ENCODE measurements at places on chromosomes 16 and 17.

GRCh38 chr17:55582897-55583296 is 71.6 kb upstream of the SMIM36 start:
- no peak for ATAC-seq

GRCh38 chr16:84239141-84239769 is 557 bp downstream of the KCNG4 start:
- no peak for ATAC-seq

- ATAC-seq, result no peak
These were observed 54.1 kb downstream of the TNFRSF13B start for GRCh38 chr17:16917671-16918394.

GRCh38 chr17:77729587-77729986 is 228.9 kb upstream of the TNRC6C start:
- no peak for ATAC-seq

DNA sequence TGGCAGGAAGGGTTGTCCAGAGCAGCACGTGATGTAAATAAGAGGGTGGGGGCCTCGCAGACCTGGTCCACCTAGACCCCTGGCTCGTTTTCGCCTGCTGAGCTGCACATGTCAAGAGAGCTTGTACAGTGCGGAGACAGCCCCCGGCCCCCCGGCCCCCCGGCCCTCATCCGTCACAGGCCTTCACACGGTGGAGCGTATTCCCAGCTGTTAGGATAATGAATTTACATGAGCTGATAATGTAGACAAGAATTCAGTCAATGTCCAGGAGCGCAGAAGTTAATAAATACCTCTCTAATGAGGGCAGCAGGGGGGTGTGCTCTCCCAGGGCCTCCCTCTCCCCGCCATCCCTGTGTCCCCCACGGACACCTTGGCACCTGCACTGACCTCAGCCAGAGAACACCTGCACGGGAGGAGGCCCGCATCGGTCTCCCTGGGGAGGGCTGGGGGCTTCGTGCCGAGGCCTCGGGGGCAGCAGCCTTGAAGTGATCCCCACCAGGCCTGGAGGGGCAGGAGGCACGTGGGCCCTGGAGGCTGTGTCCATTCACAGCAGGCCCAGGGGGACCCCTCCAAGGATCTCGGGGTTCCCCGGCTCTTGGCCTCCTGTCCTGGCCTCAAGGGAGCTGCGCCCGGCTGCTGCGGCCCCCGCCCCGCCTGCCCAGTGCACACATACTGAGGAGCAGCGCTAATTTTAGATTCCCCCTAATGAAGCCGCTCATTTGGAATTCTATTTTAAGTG is 14.6 kb downstream of the GSE1 start:
- no peak for ATAC-seq

GRCh38 chr17:81008140-81008539 is 16.5 kb downstream of the CHMP6 start:
- no peak for ATAC-seq

DNA sequence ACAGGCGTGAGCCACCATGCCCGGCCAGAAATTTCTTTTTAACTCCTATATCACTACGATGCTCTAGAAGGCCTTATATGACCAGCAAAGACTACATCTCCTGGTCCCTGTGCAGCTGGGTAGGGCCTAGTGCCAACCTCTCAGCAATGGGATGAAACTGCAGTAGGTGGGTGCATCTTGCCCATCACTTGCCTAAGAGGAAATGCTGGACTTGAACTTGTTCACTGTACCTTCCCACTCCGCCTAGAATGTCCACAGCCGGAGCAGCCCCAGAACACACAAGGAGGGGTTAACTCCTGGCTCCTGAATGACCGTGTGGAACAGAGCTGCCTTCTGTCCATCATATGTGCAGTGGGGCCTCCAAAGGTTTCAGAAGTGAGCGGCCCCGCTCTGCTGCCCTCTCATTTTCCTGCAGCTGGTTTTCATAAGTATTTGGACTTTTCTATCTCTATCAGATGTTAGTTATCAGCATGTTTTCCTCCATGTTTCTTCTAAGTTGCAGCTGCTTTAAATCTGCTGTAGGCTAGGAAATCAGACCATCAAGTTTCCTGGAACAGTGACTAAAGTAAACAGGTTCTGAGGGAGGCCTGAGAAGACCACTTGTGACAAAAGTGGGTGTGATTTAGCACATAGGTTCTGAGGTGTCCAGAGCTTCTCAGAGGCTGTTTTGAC is 52.5 kb downstream of the WSB1 start:
- ATAC-seq, result no peak

GRCh38 chr17:48438516-48439061 is 8.6 kb upstream of the SKAP1 start:
- no peak for ATAC-seq

- ATAC-seq, result no peak
These were observed 4.2 kb downstream of the MSI2 start for GRCh38 chr17:57260325-57261083.

DNA sequence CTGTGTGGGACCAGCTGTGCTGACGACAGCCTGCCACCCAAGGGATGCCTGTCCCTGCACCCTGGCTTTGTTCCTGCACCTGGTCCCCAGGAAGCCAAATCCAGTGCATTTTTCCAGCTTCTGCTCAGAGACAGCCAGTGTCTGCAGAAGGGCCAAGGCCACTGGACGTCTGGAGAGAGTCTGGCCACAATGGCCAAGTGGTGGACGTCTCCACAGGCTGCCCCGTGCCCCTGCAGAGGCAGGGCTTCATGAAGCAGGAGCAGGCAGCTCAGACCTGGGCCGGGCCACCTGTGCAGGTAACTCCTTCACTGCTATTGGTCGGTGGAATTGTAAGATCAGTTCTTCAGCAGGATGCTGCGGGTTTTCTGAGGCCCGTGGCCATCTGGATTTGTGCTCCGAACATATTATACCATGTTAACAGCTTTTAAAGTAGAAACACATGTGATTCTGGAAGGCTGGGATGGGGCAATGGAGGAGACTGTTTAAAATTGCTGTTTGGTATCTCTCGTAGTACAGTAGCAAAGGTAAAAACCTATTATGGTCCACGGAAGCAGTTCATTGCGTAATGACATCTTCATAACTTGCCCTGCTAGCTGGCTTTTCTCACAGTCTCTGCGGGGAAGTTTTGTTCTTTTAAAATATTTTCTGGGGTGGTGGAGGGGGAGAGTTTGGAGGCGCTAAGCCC is 185.3 kb downstream of the CCDC182 start:
- ATAC-seq, result no peak

DNA sequence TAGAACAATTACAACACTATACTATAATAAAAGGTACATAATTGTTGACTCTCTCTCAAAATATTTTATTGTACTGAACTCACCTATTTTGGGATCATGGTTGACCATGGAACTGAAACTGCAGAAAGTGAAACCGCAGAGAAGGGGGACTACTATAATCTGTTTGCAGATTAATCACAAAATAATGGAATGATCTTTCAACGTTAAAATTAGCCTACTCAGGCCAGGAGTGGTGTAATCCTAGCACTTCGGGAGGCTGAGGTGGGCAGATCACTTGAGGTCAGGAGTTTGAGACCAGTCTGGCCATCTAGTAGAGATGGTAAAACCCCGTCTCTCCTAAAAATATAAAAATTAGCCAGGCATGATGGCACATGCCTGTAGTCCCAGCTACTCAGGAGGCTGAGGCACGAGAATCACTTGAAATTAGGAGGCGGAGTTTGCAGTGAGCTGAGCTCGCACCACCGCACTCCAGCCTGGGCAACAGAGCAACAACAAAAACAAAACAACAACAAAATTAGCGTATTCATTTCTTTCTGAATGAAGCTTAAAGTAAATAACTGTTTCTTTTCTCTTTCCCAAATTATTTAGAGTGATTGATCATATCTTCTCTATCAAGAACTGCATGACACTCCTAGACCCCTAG is 45.6 kb downstream of the IKZF3 start:
- no peak for ATAC-seq

GRCh38 chr17:48597528-48597777 is 3.9 kb upstream of the HOXB5 start:
- no peak for ATAC-seq

DNA sequence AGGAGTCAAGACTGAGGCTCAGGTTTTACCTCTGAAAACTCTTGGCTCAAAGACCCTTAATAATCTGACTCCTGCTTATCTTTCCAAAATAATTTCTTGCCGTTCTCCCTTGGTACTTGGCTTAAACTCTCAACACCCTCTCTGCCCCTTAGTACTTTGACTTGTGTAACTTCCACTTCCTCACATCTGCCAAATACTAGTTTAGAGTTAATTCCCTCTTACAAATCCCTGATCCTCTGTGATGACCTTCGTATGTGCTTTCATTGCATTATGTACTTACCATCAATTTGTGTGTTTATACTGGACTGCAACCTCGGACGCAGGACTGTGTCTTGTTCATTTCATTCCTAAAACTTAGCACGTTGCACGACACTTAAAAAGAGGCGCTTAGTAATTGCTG is 35.2 kb downstream of the ZNF207 start:
- ATAC-seq, result no peak

GRCh38 chr16:84360170-84360569 is 8.2 kb upstream of the ATP2C2 start:
- no peak for ATAC-seq

DNA sequence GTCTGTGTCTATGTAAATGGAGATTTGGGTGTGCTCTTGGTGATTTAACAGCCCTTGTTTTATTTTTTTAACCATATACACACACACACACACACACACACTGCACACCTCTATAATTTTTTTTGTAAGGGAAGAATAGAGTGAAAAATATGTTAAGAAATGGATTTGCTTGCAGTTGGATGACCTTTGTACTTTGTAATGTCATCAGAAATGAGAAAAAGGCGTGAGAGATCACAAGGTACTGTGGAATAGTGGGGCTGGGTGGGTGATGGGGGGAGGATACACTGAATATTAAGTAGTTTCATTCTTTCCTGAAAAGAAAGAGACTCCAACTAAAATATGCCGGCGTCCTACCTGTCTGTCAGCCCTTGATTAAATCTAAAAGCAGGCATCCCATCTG is 38.7 kb downstream of the SALL1 start:
- ATAC-seq, result peak; percentile 23

DNA sequence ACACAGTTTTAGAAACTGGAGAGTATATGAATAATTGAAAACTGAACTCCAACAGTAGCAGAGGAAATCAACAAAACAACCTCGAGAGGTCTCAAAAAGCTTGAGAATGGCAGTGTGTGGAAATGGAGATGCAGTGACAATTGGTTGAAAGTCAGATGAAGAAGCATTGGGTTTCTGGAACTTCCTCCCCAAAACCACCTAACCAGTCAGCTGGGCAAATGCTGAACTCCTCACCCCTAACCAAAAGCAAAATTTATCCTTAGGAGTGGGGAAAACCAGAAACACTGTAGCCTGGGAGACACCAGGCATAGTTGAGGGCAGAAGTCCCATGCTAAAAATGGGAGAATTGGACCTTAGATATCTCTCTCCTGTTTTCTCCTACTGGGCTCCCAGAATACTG is 109.9 kb downstream of the TANC2 start:
- ATAC-seq, result no peak

DNA sequence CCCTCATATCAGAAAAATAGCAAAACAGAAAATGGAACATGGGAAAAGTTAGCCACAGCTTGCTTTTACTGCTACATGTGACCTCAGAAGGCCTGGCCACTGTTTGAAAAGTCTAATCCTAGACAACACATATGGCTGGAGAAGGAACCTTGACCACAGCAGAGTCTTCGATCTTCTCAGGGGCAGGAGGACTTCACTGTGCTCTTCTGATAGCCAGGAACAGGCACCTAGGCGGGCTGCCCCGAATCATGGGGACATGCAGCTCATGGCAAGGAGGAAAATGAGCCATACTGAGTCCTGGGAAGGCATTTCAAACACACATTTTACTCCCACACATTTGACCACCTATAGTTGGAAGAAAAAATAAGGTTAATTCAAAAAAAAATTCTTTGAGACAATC is 31.1 kb upstream of the ADORA2B start:
- no peak for ATAC-seq

- no peak for ATAC-seq
These were observed 532.7 kb upstream of the CDH8 start for GRCh38 chr16:62568926-62569325.

- no peak for ATAC-seq
These were observed 609.6 kb upstream of the C16orf82 start for GRCh38 chr16:26457095-26457494.

- no peak for ATAC-seq
These were observed 65.0 kb downstream of the AMFR start for GRCh38 chr16:56360117-56361008.

GRCh38 chr16:66563574-66564334 is 2.5 kb upstream of the CMTM1 start:
- no peak for ATAC-seq

- no peak for ATAC-seq
These were observed 179.4 kb downstream of the BANP start for GRCh38 chr16:88130681-88131080.

DNA sequence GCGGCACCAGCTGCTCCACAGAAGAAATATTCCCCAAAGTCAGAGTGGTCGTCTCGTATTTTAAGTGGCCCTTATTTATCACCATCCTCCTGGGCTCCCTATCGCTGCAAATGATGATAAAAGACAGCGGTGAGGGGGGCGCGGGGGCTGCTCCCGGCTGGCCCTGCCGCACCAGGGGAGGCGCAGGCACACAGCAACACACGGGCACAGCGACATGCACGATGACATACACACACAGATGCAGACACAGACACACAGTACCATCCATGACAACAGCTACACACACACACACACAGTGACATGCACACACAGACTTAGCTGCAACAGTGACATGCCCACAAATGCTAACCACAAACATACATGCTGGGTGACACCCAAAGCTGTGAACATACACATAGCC is 52.5 kb downstream of the MRM1 start:
- peak; percentile 68 for ATAC-seq

DNA sequence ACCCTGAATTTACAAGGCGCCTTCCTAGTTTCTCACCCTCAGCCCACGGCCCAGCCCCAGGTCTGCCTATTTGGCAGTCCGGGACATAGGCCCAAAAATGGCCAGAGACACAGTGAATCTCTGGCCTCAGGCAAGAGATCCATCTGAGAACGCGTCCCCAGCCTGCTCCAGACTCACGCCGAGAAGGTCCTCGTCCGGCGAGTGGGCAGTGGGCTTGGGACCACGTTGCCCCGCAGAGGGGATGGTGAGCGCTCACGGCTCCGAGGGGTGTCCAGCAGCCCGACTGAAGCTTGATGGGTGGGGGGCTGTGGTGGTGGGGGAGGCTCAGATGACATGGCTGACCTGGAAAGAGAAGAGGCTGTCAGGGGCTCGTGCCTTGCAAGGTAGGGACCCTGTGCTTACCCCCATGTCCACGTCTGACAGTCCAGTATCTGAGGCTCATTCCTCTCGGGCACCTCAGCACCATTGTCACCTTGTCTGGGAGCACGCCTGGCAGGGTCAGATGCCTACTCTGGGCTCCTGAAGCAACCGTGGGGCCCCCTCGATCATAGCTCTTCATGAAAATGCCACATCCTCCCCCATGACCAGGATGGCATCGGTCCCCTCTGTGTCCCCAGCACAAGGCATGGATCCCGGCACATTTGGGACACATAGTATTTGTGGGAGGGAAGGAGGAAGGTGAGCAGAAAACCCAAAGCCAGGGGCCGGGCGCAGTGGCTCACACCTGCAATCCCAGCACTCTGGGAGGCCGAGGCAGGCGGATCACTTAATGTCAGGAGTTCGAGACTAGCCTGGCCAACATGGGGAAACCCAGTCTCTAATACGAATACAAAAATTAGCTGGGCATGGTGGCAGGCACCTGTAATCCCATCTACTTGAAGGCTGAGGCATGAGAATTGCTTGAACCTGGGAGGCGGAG is 9.6 kb downstream of the CARHSP1 start:
- ATAC-seq, result no peak

Data from motor neuron (in vitro differentiated cells).